Activated CD4-positive, alpha-beta T cell treated with anti-CD3 and anti-CD28 coated beads for 48 hours (primary cell): ENCODE measurements at places on chromosomes 3 and 15.

- DNase-seq: peak; percentile 80
These were observed 663.7 kb downstream of the AGBL1 start for GRCh38 chr15:86743283-86743903.

- DNase-seq: peak; percentile 3
These were observed 148.9 kb upstream of the GBE1 start for GRCh38 chr3:81910244-81910852.

- DNase-seq: no peak
These were observed 48.3 kb downstream of the PRTG start for GRCh38 chr15:55694652-55695150.

GRCh38 chr15:84830036-84830435 is 12.9 kb downstream of the ALPK3 start:
- DNase-seq: no peak

DNA sequence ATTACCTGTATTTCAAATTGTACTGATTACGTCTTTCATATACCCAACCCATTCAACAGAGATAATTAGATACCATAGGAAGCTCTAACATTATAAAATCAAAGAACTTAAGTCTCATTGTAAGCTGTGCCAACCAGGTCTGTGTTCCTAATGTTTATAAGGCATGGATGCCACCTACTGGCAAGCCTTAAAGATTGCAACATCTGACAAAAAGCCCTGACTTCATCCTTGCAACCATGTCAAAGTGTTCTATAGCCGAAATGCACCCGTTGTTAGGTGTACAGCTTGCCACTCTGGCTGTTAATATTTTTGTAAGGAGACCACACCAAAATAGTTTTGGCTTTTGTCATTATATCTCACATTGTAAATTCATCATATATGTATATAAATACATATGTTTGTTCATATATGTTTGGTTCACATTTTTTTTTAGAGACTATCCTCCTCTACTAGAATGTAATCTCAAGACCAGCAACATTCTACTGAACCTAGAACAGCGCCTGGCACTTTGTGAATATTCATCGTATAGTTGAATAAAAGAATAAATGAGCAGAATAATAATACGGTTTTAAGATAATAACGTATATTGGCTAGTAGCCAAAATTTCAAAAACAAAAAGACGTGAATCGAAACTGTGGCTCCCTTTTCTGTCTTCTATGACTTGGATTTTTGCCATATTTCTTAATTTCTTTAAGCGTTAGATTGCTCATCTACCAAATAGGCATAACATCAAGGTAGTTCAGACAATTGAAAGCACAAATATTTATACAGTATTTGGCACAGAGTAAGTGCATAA is 258.1 kb downstream of the TBL1XR1 start:
- DNase-seq: peak; percentile 41

- DNase-seq: no peak
These were observed 28.5 kb downstream of the LIPC start for GRCh38 chr15:58460116-58460790.

GRCh38 chr3:124407260-124407659 is 323.0 kb upstream of the UMPS start:
- no peak for DNase-seq
